ENCODE measurements at places on chromosomes 2 and 18.

DNA sequence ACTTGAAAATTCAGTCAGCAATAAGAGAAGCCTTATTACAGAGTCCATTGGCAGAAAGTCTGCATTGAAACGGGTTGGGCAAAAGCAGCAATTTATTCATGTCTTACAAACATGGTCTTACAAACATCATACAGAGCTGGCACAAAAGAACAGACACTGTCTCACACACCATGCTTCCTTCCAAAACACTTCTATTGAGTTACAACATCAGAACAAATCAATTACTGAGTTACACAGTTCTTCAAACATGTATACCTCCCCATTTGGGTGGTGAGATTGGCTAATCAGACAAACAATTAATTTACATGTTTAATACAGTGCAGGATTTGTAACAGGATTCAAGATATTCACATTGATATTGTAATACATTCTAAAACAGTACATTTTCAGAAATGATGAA is 9.5 kb downstream of the SYT4 start:
- no peak for DNase-seq

GRCh38 chr2:39725401-39725800 is 53.7 kb downstream of the THUMPD2 start:
- no peak for DNase-seq

DNA sequence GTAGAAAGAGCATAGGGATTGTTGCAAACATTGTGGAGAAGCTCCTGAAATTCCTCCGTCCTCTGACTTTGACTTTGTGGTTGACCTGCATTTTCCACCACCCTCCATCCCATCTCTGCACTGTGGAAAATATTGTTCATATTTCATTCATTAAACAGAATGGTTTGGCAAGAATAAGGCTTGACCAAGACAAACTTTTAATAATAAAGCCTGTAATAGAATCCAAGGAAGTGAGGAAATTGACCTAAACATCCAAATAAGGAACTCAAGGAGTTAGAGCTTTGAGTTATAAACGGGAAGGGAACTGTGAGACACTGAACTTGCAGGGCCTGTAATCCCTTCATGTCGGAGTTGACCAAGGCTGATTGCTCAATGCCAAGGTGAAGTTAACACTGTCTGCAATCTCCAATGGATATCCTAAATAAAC is 115.2 kb downstream of the GFPT1 start:
- DNase-seq, result no peak

DNA sequence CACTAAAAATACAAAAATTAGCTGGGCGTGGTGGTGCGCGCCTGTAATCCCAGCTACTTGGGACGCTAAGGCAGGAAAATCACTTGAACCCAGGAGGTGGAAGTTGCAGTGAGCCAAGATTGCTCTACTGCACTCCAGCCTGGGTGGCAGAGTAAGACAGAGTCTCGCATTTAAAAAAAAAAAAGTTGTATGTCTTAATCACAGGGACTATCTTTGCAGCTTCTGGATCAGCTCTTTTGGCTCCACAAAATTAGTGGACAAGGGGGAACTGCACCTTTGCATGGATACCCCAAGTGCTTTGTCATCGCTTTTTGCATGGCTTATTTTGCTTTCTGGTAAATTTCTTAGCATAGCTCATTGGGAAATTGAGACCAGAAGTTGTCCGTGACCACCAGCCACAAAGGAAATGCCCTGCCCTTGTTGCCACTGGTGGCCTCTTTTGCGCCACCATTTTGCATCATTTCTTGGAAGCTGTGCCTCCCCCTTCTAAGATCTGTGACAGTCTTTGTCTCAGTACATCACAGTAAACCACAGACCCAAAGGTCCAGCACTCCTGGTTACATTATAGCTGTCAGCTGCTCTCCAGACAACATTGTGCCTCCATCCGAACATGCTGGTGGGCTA is 43.9 kb upstream of the PCBP1 start:
- peak; percentile 91 for DNase-seq

DNA sequence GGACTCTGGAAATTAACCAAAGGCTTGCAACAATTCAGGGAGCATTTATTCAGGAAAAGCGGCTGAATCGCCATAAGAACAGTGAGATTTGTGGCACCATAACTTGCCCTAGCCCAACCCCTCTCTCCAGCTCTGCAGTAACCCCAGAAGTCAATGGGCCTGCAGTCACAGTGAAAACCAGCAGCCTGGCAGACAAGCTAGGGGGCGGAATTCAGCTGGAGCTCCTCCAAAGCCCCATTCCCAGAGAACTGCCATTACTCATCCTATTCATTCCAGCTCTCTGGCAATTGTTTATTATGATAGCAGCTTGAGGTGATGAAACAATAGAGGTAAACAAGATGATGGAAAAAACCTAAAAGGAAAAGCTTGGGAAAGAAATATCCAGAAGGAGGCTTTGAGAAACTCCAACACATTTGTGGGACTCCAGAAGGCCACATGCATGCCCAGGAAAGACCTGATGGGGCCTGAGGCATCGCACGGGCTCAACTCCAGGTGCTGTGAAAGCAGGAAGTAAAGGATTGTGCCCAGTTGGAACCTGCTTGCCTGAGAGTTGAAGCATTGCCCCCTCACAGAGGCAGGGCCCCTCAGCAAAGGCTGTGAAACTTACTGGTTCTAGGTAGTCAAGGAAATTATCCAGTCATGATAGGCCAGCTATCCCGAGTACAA is 126.7 kb downstream of the TWIST2 start:
- no peak for DNase-seq

DNA sequence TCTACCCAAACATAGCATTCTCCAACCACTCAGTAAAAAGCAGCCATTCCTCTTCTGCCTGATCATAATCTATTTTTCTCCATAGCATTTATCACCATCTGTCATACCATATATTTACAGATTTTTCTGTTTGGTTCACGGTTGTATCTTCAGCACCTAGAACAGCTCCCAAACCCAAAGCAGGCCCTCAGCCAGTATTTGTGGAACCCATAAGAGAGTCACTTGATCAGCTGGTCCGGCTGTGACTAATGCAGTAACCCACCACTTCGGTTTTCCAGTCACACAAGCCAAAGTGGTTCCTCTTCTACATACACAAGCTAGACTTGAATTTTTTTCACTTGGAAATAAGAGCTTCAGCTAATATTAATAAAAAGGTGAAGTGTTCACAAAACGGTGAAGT is 511.6 kb upstream of the CELF4 start:
- DNase-seq, result no peak

DNA sequence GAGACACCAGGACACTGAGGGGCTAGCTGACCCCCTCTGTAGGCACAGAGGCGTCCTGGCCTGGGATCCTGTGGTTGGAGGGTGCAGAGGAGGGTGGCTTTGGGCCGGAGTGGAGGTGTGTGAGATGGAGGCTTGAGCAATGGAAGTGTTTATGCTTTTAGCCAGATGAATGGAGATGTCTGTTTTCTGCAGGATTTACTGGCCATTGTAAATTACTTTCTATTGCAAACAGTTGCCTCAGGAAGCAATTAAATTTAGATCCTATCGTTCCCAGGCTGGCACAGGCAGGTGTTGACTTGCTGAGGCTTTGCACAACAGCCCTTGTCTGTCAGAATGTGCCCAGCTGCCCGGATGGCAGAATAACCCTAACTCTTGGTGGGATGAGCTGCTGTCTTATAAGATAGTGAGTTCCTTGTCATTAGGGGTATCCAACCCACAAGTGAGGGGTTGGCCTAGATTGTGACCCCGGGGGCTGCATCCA is 1.8 kb upstream of the ARID5A start:
- DNase-seq, result peak; percentile 61

GRCh38 chr2:205734436-205735037 is 52.2 kb downstream of the NRP2 start:
- DNase-seq, result no peak

GRCh38 chr18:51563396-51563795 is 365.9 kb upstream of the MEX3C start:
- no peak for DNase-seq

- DNase-seq, result no peak
Observed at GRCh38 chr2:73838889-73839534, 10.3 kb downstream of the STAMBP start.

DNA sequence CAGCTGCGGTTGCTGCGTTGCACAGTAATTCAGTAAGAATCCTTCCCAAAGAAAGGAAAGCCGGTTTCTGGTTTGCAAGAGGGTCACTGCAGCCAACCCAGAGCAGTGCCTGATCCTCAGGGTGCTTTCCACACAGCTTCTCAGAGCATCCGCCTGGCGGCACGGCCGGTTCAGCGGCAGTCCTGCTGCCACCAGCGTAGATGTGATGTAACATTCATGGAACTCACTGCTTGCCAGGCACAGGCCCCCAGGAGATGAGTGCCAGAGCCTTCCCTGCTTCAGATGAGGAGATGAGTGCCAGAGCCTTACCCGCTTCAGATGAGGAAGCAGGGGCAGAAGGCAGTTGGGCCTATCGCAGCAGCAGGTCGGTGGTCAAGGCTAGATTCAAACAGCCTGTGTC is 230.2 kb downstream of the GBX2 start:
- DNase-seq, result no peak
